Neural crest cell (in vitro differentiated cells): ENCODE measurements at places on chromosomes 4 and X. TPM values are rescaled to one million over a fixed set of nuclear protein-coding genes. Genes with fewer than 3 reads are reported as not detected.

DNA sequence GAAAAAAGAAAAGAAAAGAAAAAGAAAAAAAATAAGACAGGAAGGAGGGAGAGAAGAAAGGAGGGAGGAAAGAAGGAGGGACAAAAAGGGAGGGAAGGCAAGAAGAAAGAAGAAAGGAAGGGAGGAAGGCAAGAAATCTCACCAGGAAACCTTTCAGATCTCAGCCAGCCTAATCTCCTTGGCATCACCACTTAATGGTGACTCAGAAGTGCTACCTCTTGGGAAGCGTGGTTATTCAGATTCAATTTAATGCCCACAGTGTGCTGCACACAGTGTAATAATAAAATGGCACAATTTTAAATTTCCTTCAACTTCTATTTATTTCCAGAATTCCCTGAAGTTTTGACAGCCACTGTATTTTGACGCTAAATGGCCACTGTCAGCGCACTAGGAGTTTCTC, 50.3 kb downstream of the DKK2 start:
- DNase-seq: no peak

GRCh38 chrX:69158166-69158980, 6.9 kb downstream of the PJA1 start:
- no peak for DNase-seq

- DNase-seq: no peak
Measured at GRCh38 chrX:31609130-31609529, 537.3 kb upstream of the FTHL17 start.

- DNase-seq: no peak
Measured at GRCh38 chrX:105527759-105528158, 294.6 kb upstream of the NRK start.

- no peak for DNase-seq
Measured at GRCh38 chr4:168765726-168766125, 244.3 kb downstream of the CBR4 start.

DNA sequence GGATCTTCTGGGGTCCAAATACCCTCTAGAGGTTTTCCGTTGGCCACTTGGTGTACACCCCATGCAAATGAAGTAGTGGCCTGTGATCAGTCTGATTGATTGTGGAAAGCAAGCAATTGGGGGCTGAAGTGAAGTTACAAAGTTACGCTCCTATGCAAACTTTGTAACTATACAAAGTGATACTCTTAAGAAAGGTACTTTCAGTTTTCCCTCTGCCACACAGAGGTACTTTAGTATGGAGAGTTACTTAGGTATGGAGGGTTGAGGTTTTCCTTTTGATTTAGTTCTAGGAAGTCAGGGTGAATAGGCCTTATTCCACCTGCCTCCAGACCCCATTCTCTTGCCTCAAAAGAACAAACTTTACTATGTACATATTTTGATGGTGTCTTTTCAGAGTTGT, 28.7 kb downstream of the STAG2 start:
- DNase-seq: no peak

- DNase-seq: no peak
Measured at GRCh38 chr4:135949931-135950330, 1582.4 kb downstream of the PCDH18 start.

- no peak for DNase-seq
Measured at GRCh38 chr4:182486881-182487280, 243.7 kb downstream of the TENM3 start.

GRCh38 chr4:107666134-107666533, 53.9 kb downstream of the PAPSS1 start:
- no peak for DNase-seq

DNA sequence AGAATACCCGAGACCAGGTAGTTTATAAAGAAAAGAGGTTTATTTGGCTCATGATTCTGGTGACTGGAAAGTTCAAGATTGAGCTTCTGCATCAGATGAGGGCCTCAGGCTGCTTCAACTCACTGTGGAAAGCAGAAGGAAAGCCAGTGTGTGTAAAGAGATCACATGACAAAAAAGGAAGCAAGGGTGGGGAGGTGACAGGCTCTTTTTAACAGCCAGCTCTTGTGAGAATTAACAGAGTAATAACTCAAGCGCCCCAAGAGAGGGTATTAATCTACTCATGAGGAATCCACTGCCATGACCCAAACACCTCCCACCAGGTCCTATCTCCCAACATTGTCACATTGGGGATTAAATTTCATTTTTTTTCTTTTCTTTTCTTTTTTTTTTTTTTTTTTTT, 6.3 kb upstream of the YIPF6 start:
- DNase-seq: no peak

DNA sequence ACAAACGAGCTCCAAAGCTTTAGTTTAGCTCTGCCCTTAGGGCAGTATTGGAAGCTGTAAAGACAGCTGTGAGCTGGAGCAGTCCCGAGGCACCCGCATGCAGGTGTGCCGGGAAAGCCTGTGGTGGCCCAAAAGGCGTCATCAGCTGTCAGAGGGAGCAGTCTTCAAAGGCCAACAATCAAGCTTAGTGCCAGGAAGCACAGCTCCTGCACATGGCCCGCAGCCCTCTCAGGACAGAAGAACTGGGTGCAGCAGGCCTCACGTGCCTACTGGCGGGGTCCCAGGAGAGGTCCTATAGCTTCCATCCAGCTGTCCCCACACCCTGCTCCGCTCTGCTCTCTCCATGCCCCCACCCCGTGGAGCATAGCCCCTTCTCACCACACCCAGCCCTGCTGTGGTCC, 92.2 kb upstream of the TRIM2 start:
- DNase-seq: no peak

- DNase-seq: peak; percentile 10
Measured at GRCh38 chr4:85147481-85148076, 181.1 kb upstream of the WDFY3 start.

DNA sequence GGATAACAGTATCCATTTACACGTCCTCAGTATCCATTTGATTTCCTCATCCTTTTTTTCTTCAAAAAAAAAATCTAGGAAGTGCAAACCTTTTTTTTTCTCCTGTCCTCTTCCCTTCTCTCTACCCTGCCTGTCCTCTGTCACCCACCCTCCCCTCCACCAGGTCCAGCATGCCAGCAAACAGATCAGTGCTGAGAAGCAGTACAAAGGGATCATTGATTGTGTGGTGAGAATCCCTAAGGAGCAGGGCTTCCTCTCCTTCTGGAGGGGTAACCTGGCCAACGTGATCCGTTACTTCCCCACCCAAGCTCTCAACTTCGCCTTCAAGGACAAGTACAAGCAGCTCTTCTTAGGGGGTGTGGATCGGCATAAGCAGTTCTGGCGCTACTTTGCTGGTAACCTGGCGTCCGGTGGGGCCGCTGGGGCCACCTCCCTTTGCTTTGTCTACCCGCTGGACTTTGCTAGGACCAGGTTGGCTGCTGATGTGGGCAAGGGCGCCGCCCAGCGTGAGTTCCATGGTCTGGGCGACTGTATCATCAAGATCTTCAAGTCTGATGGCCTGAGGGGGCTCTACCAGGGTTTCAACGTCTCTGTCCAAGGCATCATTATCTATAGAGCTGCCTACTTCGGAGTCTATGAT, 1.7 kb downstream of the SLC25A4 start:
- DNase-seq: no peak

- no peak for DNase-seq
Measured at GRCh38 chrX:34716302-34716701, 59.2 kb upstream of the TMEM47 start.

DNA sequence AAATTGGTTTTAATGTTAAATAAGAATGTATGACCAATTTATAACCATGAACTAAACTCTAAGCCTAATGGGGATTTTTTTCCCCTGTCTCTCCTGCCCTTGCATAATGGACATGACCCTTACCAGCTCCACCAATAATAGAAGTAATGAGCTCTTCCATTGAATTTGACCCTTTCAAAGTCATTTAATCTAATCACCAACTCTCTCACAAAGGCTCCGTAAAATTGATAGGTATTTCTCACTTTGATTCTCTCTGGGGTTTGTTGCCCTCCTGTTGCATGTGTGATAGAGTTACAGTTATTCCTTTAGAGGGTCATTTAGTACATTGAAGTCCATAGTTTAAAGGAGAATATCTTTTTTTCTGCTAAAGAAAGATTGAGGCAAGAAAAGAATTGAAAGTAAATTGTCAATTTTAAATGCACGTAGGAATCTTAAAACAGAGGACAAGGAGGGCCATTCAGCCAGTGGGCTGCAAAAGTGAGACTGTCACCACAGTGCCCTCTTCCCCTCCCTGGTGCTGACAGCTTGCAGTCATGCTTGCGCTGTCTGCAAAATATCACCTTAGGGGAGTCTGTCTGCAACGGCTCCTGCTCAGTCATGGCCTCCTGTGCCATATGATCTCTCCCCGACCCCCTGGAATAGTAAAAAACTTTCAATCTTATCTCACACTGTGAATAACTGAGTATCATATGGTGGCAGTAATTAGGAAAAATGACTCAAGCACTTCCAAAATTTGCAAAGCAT, 307.5 kb upstream of the GNPDA2 start:
- no peak for DNase-seq

- no peak for DNase-seq
Measured at GRCh38 chrX:71815906-71816156, 52.7 kb downstream of the CXorf49B start.

DNA sequence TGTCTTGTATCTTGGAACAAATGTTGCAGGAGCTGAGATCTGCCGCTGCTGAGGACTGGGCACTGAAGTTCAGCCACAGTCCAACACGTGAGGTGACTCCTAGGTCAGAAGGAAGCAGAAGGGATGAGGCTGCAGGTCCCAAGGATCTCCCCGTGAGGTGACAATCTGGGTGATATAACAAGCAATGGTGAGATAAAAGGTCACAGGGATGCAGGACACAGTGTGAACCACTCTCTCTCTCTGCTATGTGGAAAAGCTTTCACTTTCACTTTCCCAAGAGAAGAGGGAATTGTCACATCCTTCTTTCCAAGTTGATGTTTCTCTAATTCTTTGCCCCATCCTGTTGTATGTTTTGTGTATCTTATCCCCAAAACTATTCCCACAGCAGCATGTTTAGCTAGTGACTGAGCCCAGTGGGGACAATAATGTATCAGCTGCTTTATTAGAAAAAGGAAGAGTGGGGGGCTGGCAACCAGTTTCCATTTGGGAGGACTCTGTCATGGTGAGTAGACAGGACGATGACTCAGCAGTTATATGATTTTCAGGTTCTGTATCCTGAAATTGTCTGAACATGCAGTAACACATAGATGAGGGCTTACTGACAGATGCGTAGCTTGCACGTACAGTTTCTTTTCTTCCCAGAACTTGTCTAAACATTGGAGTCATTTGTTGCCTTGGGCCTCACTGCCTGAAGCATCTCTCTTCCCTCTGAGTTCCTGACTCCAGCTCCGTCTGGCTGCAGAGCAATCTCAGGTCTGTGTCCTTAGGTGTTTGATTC, 1415.8 kb upstream of the TENM3 start:
- DNase-seq: no peak

DNA sequence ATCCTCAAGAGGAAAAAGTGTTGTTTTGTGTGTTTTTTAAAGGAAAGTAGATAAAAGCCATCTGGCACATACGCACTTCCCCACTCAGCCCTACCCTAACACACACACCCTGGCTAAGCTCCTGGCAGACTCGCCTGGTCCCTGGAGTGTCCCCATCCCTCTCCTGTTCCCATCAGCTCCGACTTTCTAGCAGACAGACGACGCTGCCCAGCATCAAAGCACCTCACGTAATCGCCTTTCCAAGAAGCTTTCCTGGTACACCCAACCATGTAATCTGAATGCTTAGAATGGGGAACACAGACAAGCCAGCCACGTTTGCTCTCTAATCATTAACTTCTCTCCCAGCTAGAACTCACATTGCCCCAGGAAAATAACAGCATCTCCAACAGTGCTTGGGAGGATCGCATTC, 116.2 kb downstream of the AFAP1 start:
- no peak for DNase-seq

DNA sequence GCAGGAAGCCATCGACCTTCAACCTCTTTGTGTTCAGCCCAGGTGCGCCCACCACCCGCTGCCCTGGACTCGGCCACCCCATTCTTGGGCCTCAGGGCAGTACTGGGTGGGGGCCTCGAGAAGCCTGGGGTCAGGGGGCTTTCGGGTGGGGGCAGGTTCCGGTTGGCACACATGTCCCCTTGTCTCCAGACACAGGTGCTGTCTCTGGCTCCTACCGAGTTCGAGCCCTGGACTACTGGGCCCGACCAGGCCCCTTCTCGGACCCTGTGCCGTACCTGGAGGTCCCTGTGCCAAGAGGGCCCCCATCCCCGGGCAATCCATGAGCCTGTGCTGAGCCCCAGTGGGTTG, 7.4 kb upstream of the FGFRL1 start:
- DNase-seq: no peak

DNA sequence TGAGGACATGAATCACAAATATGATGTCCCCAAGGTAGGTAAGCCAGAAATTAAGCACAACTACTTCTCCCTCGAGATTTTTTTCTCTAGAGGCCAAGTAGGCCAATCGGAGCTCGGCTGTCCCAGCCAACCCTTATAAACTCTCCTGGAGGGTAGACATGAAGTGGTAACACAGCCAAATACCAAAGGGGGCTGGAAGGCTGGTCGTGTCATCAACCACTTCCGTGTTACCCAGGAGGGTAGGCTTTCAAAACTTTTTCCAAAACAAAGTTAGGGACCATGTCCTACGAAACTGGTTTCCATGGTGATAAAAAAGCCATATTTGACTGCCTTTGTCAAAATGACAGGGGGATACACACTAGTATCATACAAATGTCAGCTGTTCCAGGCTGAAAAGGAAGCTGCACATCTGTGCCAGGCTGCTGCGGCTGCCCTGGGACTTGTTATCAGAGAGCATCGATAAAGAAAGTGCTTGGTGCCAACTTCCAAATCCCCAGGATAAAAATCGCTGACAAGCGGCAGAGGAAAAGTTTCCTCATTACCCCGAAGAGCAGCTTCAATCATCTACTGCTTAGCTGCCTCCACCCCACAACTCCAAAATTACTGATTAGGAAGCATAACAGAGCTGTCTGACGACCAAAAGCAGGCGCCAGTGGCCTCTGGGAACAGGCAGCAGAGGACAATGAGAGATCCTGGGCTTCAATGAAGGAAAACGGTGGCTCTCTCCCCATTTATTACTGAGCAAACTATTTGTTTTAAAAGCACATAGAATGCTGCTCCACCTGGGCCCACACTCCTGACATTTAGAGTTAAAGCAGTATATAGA, 20.8 kb downstream of the BCOR start:
- no peak for DNase-seq

GRCh38 chr4:20422398-20422797, 170.7 kb downstream of the SLIT2 start:
- peak; percentile 61 for DNase-seq

GRCh38 chr4:122747068-122747467, 14.6 kb downstream of the BBS12 start:
- no peak for DNase-seq

DNA sequence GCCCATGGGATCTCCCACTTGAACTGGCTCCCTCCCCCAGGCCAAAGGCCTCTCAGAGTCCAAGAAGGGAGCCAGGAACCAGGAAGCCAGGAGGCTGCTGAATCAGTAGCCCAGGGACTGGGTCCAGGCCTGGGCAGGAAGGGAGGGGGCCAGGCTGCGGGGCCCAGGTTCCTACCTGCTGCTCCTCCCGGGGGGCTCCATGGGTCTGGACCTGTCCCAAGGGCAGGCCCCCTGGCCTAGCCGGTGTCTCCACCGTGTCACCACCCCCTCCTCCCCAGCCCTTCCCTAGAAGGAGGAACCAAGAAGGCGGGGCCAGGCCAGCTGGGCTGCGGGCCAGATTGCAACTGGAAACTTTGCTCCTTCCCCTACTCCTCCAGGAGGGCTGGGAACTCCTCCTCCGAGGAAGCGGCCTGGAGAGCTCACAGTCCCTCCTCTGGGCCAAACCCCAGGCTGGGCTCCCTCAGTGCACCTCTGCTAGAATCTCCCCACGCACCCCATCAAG, at the start of gene IQSEC2:
Gene IQSEC2, minus strand, starts transcription at position 264 of the 502 bp plus-strand sequence.
- DNase-seq: no peak

- no peak for DNase-seq
Measured at GRCh38 chrX:153634236-153634635, 12.8 kb upstream of the DUSP9 start.

Gene XG
- not detected in 2 replicates for total RNA-seq

Gene TCEAL6
- not detected in 2 replicates for total RNA-seq

Gene FAM149A
- total RNA-seq: 4.5 and 5.6 TPM in 2 replicates

Gene KLHL5
- 30.2 and 30.6 TPM in 2 replicates for total RNA-seq

Gene PF4V1
- total RNA-seq: not detected in 2 replicates
